ENCODE measurements at places on chromosomes 12 and 14. TPM values are rescaled to one million over a fixed set of nuclear protein-coding genes. Genes with fewer than 3 reads are reported as not detected.

The ATXN3 gene
- total RNA-seq: 20.7 TPM

The P2RX2 gene
- not detected for total RNA-seq

The CMA1 gene
- total RNA-seq: not detected

The RERG gene
- total RNA-seq: 1.6 TPM

The VWF gene
- 1.5 TPM for total RNA-seq

The RAPGEF3 gene
- 8.7 TPM for total RNA-seq

The TRHDE gene
- 5.8 TPM for total RNA-seq

The C1QL4 gene
- not detected for total RNA-seq

The GTF2H3 gene
- 33.1 TPM for total RNA-seq

The WDR89 gene
- 13.6 TPM for total RNA-seq

The PPP4R3A gene
- 58.5 TPM for total RNA-seq

The R3HDM2 gene
- total RNA-seq: 17.9 TPM

The TMTC3 gene
- 25.8 TPM for total RNA-seq

The KCNC2 gene
- not detected for total RNA-seq

The BMP4 gene
- total RNA-seq: 2.7 TPM

GRCh38 chr14:21825149-21825743 is 151.6 kb upstream of the OR4E1 start:
- no peak for DNase-seq

- no peak for DNase-seq
Measured at GRCh38 chr12:116759783-116760621, 21.9 kb downstream of the RNFT2 start.

DNA sequence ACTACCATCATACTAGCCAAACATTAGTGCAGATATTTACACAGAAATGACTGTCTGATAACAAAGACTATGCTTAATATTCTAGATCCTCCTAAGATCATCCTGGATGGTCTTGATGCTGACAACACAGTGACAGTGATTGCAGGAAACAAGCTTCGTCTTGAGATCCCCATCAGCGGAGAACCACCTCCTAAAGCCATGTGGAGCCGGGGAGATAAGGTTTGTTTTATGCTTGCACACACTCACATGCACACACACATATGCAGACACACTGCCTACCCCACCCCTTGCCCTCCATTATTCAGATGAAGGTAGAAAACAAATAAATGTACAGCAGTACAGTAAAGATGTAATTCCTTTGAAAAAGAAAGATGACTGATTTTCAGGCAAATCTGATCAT is 44.4 kb upstream of the CHPT1 start:
- DNase-seq: no peak

DNA sequence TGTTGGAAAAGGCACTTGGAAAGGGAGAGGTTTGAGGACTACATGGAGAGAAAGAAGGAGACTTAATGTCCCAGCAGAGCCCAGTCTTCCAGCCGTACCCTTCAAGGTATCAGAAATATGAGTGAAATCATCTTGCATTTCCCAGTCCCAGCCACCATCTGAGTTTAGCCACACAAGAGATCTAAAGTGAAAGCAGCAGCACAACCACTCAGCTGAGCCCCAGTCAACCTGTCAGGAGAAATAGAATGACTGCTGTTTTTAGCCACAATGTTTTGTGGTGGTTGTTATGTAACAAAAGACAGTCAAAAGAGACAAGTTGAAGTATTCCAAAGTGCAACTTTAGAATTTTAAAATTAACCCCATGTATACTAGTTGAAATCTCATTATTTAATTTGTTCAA is 28.0 kb downstream of the DERA start:
- DNase-seq: no peak

DNA sequence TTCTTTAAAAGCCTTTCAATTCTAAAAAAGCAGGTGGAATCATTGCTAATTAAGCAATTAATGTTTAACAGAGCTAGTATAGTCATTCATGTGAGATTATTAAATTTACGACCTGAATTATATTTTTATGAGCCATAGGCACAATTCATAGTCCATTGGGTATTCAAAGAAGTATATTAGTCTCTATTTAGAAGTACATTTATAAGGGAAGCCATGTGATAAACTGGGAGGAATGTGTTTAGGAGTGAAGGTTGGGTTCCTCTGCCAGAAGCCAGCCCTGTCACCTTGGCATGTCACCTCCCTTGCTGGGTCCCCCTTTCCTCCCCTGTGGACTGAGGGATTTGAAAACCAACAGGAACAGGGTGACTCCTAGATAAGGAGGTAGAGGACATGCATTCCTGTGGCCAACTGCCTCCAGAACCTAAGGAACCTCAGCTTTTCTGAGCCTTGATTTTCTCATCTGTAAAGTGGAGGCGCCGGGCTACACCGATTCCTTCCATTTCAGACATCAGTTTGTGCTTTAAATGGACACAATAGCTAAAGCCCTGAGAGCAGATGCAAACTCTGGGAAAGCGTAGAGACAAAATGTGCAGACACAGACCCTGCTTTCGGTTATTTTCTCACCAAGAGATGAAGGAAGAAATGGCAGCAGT is 5.4 kb upstream of the KRT2 start:
- no peak for DNase-seq

GRCh38 chr12:48773686-48774085 is 15.2 kb downstream of the ADCY6 start:
- DNase-seq: no peak

- DNase-seq: no peak
Measured at GRCh38 chr14:95519699-95520098, 3.2 kb upstream of the SYNE3 start.

DNA sequence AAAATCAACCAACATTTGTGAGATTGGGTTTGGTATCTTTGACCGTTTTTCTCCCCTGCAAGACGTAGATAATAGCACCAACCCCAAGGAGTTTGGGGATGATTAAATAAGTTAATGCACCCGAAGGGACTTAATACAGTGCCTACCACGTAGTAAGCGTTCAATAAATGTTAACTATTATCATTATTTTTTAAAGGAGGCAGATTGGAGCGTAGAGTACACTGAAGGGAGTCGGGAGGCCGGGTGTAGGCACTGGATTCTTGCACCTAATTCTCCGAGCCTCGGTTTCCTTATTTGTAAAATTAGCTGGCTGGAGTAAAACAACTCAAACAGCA is 367 bp upstream of the FRS2 start:
- no peak for DNase-seq

DNA sequence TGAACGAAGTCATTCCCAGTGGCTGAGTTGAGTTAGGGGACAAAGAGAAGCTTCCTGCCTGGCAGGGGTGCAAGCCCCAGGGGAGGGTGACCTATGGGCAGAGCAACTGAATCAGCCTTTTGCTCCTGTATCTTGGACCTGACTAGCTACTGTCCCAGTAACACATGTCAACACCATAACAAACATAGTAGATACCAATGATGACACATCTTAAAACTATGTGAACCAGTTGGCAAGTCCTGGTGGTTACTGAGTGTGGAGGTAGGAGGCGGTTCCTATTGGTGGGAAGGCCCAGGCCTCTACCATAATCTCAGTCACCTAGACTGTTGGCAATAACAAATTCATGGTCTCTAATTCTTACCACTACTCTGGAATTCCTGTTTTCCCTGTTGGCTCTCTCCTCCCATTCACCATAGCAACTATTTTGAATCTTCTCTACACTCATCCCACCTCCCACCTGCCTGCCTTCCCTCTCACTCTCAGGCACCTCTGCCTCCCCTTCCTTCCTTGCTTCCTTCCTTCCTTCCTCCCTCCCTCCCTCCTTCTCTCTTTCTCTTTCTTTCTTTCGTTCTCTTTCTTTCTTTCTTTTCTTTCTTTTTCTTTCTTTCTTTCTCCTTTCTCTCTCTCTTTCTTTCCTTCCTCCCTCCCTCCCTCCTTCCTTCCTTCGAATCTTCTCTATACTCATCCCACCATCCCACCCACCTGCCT is 8.1 kb upstream of the P2RX7 start:
- DNase-seq: peak; percentile 94

- no peak for DNase-seq
Measured at GRCh38 chr12:73719223-73719622, 818.4 kb upstream of the ATXN7L3B start.

DNA sequence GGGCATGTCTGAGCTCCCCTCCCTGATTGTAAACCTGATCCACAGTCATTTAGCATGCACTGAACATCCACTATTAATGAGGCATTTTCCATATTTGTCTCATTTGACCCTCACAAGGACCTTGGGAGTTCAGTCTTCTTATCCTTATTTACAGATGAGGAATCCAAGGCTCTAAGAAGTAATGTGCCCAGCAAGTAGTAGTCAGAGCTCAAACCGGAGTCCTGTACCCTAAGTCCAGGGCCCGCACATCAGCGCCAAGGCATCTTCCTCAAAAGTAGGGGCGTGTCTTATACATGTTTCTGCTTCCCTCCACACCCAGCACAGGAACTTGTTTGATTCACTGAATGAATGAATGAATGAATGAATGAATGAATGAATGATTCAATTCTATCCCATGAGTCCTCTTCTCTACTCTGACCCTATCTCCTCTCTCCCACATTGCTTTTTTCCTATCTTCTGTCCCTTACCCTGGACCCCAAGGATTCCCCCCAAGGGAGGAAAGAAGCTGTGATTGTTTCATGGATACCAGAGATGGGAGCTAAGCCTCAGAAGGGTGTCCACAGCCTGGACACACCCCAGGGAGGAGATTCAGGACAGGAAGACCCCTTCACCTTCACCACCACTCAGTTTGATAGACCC is 21.8 kb upstream of the KRT8 start:
- no peak for DNase-seq

- no peak for DNase-seq
Measured at GRCh38 chr12:118237052-118237665, 101.2 kb downstream of the PEBP1 start.

DNA sequence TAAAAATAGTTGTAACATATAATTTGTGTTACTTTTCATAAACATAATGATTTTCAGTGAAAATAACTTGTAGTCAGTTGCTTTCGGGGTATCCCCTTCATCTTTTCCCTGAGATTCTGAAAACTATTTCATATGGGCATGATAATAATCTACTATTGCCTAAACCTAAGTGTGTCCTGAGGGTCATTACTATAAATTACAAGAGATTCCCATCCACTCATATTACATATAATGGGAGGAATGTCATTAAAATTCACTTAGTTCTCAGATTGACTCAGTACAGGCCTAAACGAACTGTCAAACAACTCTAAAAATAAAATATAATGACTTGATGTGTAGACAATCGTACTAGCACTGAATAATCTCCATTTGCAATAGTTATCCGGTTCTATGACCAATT is 72.7 kb downstream of the PTPRR start:
- no peak for DNase-seq

- DNase-seq: peak; percentile 99
Measured at GRCh38 chr12:62724947-62725451, 210.0 kb downstream of the PPM1H start.

- DNase-seq: peak; percentile 96
Measured at GRCh38 chr12:91778938-91779400, 366.7 kb downstream of the BTG1 start.

DNA sequence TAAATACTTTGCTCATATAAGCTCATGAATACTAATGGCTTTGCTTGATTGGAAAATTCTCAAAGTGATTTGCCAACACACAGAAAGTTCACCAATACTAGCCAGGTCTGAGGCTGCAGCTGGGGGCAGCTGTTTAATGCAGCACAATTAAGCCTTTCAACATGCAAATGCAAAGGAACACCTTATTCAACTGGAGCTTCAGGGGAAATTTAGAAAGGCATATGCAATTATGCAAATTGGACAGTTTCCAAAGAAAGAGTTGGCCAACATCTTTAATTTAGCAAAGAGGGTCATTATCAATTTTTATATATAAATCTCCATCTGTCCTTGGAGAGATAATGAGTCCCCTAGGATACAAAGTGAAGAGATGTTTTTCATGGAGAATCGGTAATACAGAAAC is 40.2 kb upstream of the OTOGL start:
- no peak for DNase-seq

DNA sequence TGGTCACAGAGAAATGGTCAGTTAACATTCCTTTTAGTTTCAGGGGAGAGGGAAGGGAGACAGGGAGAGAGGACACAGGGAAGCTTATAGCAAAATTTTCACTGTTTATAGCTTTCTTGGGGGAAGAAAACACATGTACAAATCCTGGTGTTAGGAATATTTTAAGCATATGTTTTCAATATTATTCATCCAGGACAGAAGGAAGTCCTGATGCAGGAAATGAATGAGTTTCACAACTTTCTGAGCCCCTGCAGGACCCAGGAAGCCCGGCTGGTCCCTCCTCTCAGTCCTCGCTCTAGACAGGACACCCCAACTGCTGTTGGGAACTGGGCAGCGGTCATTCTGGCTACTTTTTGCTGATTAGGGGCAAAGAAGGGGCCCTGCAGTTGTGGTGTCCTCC is 71.1 kb upstream of the ZDHHC17 start:
- no peak for DNase-seq

- no peak for DNase-seq
Measured at GRCh38 chr12:115049614-115050013, 365.6 kb upstream of the TBX3 start.

GRCh38 chr12:124626971-124627411 is 59.6 kb upstream of the NCOR2 start:
- DNase-seq: no peak

DNA sequence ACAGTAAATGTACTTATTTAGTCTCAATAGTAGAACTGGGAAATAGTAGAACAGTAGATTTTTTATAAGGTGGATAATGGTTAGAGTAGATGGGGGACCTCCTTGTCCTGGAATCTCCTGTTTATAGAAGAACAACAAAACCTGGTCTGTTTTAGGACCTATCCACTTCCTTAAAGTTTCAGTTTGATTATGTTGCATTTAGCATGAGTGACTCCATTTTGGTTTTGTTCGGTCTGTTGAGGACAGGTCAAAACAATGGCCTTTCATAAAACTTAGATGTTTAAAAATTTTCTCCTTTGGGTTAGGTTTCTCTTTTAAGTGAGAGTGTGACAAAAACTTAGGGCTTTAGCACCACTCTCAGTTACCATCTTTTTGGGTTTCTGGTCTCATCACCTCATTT is 308.9 kb downstream of the BTG1 start:
- DNase-seq: no peak

- no peak for DNase-seq
Measured at GRCh38 chr14:96626916-96627315, 124.7 kb downstream of the PAPOLA start.

- no peak for DNase-seq
Measured at GRCh38 chr14:68815298-68816182, 22.7 kb upstream of the ZFP36L1 start.
